ENCODE measurements at places on chromosomes 3 and 15.

- no peak for DNase-seq
These were observed 16.9 kb upstream of the SEMA4B start for GRCh38 chr15:90184119-90184785.

GRCh38 chr15:52236013-52236412, 44.8 kb upstream of the GNB5 start:
- DNase-seq = no peak

GRCh38 chr15:101625184-101625583, 27.0 kb downstream of the TM2D3 start:
- no peak for DNase-seq

GRCh38 chr15:40307421-40308211, at the start of gene PLCB2:
PLCB2 (minus strand) TSS chr15:40307935; CDS start chr15:40307672, 263 bp downstream.
- no peak for DNase-seq

GRCh38 chr15:88631464-88632028, 7.3 kb upstream of the ISG20 start:
- no peak for DNase-seq

GRCh38 chr3:129888771-129889170, 4.7 kb downstream of the TMCC1 start:
- DNase-seq = no peak

GRCh38 chr3:119296727-119297122, 2.5 kb downstream of the ARHGAP31 start:
- no peak for DNase-seq

GRCh38 chr3:72343078-72343477, 505.2 kb downstream of the SHQ1 start:
- no peak for DNase-seq

DNA sequence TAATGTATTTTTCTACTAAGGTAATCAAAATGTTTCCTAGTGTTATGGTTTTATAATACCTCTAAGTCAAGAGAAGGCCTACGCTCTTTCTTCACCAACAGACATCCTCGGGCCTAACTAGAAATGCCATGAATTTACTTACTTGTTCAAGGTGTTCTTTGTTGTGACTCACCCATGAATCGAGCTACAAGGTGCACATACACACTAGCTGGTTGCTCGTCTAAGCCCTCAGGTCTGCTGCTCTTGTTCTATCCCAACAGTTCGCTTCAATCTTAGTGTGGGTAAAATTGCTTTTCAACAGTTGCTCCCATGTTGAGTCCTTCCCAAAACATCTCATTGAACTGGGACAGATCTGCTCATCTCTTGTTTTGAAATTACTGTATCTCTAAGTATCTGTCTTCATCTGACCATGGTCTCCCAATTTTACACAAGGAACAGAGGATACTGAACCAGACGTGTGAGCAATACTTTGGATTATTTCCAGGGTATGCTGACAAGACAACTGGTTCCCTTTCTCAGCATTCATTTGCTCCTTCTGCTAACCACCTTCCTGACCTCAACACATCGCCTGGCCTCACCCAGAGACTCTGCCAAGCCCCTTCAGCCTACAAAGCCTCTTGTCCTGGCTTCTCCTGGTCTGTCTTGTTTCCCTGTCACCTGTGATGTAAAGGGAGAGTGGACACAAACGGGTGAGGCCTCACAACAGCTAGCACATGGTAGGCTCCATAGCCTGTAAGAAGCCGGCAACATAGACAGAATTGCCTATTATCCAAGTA, 84.2 kb downstream of the NEDD4 start:
- DNase-seq = no peak

- DNase-seq = no peak
These were observed 102.4 kb downstream of the ETFA start for GRCh38 chr15:76208786-76209424.

DNA sequence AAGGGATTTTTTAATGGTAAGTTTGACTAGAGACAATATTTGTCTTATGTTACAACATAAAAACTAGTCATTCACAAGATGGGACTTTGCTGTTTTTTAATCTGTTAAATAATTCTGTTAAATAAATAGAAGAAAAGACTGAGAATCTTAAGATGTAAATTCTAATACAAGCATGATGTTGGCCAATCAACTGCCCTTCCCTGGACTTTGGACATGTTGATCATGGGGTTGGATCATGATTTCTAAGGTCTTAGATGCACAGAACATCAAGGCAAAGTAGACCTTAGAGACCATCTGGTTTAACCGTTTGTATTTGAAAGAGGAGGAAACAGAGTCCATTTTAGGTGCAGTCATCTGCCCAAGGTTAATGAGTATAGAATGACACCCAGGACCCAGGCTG, 10.9 kb downstream of the MASP1 start:
- no peak for DNase-seq

DNA sequence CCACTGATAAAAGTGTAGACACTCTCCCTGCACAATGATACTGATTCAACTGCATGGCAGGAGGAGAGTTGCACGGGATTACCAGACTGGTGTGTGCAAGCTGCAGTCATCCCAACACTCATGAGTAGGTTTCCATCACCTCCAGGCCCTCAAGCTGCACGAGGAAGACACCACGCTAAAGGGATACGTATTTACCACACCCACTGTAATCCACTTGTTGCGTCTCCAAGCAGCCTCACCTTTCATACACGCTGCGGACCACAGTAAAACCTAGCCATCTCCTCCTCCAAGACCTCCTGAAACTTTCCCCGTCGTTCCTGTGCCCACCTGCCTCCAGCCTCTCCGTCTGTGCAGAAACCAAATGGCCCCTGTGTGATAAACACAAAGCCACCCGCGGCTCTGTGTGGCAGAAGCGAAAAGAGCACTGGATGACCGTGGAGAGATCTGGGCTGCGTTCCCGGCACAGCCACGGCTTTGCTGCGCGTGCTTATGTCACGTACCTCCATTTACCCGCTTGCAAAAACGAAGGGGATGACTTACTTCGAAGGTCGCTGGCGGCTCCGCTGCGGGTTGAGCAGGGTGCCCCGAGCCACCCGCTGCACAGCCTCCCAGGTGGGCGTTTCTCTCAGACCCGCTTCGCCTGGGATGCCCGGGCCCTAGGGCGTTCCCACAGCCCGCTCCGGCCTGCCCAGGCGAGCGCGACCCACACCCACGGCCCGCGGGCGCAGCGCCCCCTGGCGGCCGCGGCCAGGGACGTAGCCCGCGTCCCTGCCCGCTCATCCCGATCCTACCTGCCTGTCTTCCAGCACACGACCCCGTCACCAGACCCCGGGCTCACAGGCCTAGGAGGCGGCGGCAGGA, 643 bp downstream of the ABCC5 start:
- DNase-seq = peak; percentile 36
